Stimulated activated naive CD8-positive, alpha-beta T cell treated with anti-CD3 and anti-CD28 coated beads, Interleukin-15, Interleukin-2, amounts not matched to agents 100 U/mL and 50 U/mL, for 24 hours (primary cell): ENCODE measurements at places on chromosomes 6 and 20.
A peak's percentile ranks its signal among the peaks of the same experiment; 100 is the strongest.

DNA sequence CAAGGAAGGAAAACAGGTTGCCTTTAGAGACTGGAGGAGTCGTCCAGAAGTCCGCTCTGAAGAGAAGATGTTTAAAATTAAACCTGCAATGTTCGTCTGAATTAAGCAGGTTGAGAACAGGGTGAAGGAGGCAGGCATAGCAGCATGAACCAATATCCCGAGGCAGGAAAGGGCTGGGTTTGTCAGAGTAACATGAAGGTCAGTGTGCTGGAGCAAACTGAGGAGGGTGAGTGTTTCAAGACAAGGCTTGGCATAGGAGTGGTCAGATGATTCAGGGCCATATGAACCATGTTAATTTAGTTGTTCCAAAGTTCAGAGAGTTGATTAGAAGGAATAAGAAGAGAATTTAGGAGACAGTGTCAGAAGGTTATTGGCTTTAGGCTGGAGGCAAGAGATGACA, 93.3 kb downstream of the UTRN start:
- no peak for DNase-seq

- no peak for DNase-seq
Observed at GRCh38 chr20:39576771-39577170, 614.6 kb downstream of the DHX35 start.

- no peak for DNase-seq
Observed at GRCh38 chr20:22801528-22801927, 217.2 kb upstream of the FOXA2 start.

DNA sequence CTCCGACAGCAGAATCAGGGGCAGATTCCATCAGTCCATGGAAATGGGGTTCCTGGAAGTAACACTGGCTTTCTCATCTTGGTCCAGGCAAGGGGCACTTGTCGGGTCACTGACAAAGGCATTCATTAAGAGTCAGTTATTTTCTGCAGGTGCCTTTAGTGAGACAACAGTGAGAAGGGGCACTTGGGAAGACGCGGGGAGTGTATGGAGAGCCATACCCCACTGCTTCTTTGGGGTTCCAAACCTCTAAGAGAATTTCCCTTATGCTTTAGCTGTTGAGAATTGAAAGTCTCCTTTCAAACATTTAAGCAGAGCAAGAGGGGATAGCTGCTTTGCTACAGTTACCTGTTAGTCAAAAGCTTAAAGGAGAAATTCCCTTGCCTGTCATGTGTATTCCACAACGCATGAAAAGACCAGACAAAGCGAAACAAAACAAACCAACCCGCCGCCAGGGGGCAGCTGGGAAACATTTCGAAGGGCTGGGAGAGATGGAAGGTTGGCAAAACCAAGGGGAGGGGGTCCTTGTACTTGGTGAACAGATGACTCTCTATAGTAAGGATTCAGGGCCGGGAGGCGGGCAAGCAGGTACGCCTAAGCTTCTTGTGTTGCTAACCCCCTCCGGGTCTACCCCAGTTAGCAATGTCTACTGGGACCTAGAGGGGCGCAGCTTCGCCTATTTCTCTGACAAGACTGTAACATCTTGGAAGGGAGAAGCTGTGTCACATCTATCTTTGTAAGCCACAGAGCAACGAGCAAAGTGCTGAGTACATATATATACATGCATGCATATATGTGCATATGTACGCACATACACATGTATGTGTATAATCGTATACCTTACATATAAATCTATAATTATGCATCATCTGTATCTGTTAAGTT, 474.9 kb upstream of the AGPAT4 start:
- DNase-seq, result peak; percentile 46

- no peak for DNase-seq
Observed at GRCh38 chr6:140204154-140204553, 829.7 kb upstream of the CITED2 start.

- no peak for DNase-seq
Observed at GRCh38 chr20:3745686-3746173, 13.2 kb downstream of the HSPA12B start.
